ENCODE measurements at places on chromosomes 5 and 9.
A peak's percentile ranks its signal among the peaks of the same experiment; 100 is the strongest.

- peak; percentile 47 for DNase-seq
These were observed 1.9 kb upstream of the IDNK start for GRCh38 chr9:83620841-83621636.

DNA sequence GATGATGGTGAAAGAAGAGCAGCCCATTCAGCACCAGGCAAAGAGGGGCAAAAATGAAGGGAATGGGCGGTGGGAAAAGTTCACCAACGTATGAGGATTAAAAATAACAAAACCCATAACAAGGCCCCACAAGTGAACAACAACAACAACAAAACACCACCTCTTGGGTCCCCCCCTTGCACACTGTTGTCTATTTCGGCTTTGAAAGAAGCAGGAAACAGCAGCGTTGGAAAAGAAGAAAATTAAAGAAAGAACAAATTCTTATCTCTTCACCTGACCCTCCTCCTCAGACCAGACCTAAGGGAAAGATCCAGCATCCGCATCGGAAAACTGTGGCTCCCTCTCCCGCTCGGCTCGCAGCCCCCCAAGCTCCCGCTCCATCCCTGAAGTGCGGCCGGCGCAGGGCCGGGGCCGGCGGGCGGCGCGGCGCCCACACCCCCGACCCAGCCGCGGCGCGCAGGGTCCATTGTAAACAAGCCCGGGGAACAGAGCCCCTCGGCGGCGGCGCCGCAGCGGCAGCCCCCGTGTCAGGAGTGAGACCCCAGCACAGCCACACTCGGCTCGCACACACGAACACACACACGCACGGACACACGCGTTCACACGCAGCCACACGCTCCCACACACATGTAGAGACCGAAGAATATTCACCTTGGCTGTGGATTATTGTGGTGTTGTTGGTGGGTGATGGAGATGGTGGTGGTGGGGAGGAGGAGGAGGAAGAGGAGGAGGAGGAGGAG is 535 bp downstream of the RFX3 start:
- DNase-seq, result peak; percentile 23

GRCh38 chr9:116151966-116152381 is 1.6 kb upstream of the PAPPA start:
- no peak for DNase-seq

GRCh38 chr5:33049842-33050241 is 338.7 kb downstream of the NPR3 start:
- DNase-seq, result peak; percentile 84

- no peak for DNase-seq
These were observed 12.4 kb downstream of the LARP1 start for GRCh38 chr5:154767576-154767975.

DNA sequence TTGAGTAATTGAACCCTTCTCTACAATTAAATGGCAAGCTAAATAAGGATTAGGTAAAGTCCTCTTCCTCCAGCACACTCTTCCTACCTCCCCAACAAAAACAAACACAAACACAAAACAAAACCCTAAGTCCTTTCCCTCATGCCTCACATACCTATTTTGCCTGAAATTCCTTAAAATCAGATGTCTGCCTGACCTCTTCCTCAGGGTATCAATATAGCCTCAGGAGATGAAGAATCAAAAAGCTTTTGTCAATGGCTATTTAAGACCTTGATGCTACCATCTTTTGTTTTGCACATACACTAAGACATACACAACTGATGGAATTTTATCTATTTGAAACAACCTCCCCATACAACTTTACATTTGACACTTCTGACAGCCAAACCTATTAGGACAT is 75.1 kb downstream of the TUSC1 start:
- no peak for DNase-seq

DNA sequence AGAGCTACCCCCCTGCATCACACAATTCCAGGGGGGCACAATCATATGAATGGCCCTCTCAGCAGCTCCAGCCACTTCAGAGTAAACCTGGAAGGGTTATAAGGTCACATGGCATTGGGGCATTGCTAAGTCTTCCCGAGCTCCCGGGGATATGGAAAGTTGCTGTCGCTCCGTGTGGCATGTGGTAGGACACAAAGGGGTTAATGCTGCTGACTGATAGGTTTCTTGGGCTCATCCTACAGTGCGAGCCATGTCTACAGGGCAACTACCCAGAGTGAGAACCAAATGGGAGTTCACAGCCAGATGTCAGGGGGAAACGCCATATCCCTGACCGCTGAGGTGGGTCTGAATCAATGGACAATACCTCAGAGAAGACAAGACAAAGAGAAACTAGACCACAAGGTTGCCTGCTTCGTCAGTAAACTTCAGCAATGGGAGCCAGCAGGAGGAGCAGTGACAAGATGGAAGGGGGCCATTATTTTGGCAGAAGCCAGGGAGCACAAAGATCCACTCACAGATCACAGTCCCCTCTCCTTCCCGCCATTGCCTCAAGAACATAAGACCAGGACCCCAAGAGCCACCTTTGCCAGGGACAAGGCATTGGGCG is 52.4 kb upstream of the SHISAL2B start:
- no peak for DNase-seq

DNA sequence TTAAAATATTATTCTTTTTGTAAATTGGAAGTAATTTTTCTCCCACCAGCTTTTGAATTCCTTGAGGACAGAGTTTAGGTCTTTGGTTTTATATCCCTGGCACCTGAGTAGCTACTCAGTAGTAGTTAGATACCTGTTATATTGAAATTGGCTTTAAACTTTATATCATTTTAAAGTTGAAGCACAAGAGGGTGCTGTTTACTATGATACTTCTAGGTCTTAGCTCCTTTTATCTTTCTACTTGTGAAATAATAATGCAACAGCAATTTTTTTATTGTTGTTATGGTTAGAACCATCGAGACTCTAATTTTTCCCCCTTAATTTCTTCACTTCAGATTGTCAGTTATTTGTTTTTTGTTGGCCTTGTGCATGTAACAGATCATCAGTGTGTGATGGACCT is 46.3 kb downstream of the AP3S1 start:
- DNase-seq, result peak; percentile 30

DNA sequence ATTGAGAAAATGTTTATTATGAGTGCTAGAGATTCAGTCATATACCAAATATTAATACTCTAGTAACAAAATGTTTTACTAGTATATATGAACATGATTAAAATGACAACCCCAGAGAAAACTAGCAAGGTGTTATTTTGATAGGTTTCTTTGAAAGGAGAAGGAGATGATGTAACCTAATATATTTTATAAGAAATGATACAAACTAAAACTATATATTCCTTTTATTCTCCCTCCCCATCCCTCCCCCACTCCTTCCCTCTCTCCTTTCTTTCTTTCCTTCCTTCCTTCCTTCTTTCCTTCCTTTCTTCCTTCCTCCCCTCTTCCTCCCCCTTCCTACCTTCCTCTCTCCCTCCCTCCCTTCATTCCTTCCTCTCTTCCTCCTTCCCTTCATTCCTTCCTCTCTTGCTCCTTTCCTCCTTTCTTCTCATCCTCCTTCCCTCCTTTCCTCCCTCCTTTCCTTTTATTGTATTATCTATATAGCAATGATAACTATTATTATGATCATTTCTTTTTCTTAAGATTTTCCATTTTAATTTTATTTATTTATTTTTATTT is 215.3 kb upstream of the MEF2C start:
- DNase-seq, result no peak

GRCh38 chr5:101663543-101663942 is 632.5 kb downstream of the SLCO4C1 start:
- DNase-seq, result no peak

DNA sequence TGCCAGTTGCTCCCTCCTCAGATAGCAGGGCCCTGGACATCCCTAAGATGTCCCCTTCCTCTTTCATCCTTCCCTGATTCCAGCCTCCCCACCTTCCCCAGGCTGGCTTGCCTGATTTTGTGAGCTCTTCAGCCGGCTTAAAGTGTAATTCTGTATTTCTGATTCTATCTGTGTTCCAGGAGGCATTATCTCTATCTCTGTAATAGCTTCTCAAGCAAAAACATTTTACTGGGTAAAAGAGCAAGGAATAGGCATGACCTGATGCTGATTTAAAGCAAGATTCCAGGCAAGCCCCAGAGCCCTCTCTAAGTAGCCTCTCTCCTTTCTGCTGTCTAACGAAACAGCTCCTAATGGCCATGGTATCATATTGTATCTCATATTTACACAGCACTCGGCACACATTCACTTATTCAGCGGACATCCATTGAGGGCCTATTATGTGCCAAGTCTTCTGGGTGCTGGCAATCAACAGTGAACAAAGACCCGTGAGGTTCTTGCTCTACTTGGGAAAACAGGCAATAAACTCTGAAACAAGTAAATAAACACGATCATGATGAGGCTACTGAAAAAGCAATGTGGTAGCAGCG is 100.9 kb upstream of the MSX2 start:
- no peak for DNase-seq
